ENCODE measurements at places on chromosomes 13 and 19.

GRCh38 chr13:74452176-74452575 is 318.0 kb upstream of the KLF12 start:
- DNase-seq = no peak

GRCh38 chr13:73822668-73823592 is 311.3 kb downstream of the KLF12 start:
- DNase-seq = no peak

- no peak for DNase-seq
Observed at GRCh38 chr19:56314018-56314380, 640 bp downstream of the ZSCAN5A start.

GRCh38 chr19:36136964-36137686 is 2.7 kb upstream of the CAPNS1 start:
- DNase-seq = peak; percentile 80

DNA sequence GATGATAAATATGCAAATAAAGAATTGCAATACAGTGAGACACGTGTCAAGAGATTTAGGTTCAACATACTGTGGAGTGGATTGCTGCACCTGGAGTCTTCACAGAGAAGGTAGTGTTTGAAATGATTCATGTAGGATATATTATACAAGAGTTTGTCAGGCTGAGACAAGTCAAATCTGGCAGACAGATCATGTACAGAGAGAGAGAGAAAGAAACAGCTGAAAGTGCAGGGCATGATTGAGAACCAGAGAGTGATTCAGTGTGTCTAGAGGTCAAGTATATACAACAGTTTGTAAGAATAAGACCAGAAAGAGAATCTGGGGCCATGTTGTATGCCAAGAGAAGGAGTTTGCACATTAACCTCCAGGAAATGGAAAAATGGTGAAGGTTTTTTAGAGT is 2.1 kb upstream of the VWA8 start:
- DNase-seq = no peak

DNA sequence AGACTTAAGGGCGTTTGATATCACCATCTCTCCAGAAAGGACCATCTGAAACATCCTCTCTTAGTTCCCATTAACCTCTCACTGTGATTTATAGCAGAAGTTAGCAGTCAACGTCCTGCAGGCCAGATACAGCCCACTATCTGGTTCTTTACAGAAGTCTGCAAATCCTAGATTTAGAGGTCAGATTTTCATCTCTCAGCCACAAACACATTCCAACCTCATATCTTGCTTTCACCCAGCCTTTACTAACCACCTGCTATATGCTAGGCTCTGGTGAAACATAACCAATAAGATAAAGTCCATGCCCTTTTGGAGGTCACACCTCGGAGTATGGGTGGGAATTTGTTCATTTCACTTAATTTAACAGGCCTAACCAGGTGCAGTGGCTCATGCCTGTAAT is 76.8 kb upstream of the CACNA1A start:
- DNase-seq = no peak

DNA sequence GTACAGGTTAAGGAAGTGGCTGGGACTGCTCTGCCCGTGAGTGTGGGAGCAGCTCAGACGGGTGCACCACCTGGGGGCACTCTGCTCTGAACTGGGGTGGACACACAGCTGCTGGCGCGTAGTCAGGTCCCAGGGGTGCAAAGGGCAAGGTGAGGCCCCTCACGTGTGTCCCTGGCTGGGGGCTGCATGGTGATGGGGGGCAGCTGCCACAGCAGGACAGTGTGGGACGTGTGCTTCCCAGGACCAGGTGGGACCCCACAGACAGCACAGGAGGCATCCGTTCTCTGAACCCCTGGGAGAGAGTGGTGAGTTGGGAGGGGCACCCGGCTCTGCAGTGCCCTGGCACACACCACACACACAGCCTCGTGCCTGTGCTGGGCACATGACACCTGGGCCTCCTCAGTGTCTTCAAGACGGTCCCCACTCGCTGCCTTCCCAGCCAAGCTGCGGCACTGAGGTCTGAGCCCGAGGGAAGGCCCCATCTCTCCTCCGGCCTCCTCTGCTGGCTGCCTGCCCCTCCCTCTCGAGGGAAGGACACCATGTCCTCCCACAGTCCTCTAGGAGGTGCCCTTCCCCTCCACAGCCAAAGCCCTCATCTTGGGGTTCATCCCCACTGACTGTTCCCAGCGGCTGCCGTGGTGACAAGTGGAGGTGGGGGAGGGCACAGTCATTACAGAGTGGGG is 24.7 kb downstream of the CILP2 start:
- no peak for DNase-seq

DNA sequence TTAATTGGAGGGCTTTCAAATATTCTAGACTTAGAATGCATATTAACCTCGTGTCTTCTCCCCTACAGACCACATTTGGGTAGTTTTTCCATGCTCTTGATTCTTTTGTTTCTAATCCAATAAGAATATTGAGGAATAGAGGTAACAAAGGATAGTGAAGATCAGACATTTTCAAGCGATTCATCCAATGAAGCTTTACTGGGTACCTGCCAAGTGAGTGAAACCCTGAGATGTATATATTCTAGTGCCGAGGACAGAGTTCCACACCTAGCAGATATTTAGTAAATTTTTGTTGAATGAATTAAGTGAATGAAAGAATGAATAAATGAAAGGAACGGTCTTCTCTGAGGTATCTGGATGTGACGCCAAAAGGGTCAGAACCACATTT is 442 bp upstream of the RFC3 start:
- DNase-seq = no peak

DNA sequence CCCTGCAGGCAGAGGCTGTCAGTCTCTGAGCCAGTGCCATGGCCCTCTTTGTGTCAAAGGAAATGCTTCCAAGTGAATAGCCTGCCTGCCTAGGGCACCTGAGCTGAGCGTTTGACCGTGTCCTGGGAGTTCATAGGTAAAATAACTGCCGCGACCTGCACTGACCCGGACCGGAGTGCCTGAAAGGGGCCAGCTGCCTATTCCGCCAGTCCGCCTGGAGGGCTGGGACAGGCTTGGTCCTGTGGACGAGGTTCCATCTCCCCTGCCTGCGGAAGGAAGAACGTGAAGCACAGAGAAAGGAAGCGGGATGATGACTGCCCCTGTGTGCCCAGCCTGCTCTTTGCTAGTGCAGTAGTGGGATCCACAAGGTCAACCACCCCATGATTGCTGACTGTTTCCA is 17.5 kb upstream of the ZNF492 start:
- no peak for DNase-seq

GRCh38 chr19:33631609-33631973 is 9.8 kb downstream of the CHST8 start:
- no peak for DNase-seq
